Regular cardiac myocyte (primary cell): ENCODE measurements at places on chromosomes 5 and 9. TPM values are rescaled to one million over a fixed set of nuclear protein-coding genes. Genes with fewer than 3 reads are reported as not detected.

LIX1 gene
- not detected in 2 replicates for total RNA-seq

TPPP gene
- under 0.01 and 0.19 TPM in 2 replicates for total RNA-seq

FLT4 gene
- total RNA-seq: 0.56 and 0.58 TPM in 2 replicates

CER1 gene
- total RNA-seq: not detected in 2 replicates
